Right ventricle myocardium inferior (tissue), 1 donor: ENCODE measurements at places on chromosomes 4 and X. TPM values are rescaled to one million over a fixed set of nuclear protein-coding genes. Genes with fewer than 3 reads are reported as not detected.

- DNase-seq, result no peak
Observed at GRCh38 chr4:7781366-7781765, 158.3 kb downstream of the AFAP1 start.

DNA sequence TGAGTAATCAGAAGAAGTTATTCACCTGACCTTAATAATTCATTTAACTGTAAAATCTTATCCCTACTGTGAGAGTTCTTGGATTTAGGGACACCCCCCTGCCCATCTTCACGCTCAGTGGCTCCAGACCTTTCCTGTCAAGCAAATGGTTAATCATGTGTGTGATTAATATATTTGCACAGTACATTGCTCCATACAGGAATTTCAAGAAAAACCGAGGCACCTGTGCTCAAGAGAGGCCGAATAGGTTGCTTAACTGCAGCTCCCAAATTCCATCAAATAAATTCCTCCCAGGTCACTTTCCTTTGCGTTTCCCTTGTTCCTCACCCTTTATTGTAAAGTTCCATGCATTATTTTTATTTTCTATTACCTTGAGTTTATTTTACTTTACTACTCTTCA is 119.5 kb downstream of the STOX2 start:
- DNase-seq, result no peak

Gene XAGE1A
- total RNA-seq, result not detected

Gene PPEF1
- 0.38 TPM for total RNA-seq

Gene ADH7
- not detected for total RNA-seq

- no peak for DNase-seq
Observed at GRCh38 chr4:14934704-14935390, 67.4 kb upstream of the CPEB2 start.

Gene SPANXA1
- total RNA-seq, result not detected

DNA sequence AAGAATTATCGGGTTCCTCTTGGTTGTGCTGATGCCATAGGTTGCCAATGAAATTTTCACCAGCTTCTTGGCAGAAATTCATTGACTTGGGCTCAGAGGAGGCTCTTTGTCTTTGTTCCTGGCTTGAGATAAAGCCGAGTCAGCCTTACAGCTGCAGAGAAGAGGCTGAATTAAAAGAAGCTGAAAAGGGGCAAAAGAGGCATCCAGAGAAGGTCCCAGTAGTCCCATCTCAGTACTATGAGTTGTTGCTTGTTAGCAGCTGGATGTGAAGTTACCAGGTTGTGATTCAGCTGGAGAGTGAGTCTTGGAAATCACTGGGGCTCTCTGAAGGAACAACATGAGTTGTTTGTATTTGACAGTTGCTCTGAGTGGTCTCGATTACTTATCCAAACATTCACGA is 59.7 kb downstream of the SMAD1 start:
- DNase-seq, result no peak

DNA sequence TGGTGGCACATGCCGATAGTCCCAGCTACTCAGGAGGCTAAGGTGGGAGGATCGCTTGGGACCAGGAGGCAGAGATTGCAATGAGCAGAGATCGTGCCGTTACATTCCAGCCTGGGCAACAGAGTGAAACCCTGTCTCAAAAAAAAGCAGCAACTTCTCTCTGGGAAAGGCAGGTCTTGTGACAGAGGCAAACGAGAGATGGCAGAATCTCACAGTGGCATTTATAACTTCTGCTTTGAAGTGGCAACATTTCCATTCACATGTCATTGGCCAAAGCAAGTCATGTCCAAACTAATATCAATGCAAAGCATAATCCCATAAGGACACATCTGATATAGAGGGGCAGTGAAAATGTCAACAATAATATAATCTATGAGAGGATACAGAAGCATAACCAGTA is 79.8 kb downstream of the PPEF2 start:
- DNase-seq, result no peak

Gene CLTRN
- total RNA-seq, result 0.70 TPM

Gene MAGIX
- 4.3 TPM for total RNA-seq

DNA sequence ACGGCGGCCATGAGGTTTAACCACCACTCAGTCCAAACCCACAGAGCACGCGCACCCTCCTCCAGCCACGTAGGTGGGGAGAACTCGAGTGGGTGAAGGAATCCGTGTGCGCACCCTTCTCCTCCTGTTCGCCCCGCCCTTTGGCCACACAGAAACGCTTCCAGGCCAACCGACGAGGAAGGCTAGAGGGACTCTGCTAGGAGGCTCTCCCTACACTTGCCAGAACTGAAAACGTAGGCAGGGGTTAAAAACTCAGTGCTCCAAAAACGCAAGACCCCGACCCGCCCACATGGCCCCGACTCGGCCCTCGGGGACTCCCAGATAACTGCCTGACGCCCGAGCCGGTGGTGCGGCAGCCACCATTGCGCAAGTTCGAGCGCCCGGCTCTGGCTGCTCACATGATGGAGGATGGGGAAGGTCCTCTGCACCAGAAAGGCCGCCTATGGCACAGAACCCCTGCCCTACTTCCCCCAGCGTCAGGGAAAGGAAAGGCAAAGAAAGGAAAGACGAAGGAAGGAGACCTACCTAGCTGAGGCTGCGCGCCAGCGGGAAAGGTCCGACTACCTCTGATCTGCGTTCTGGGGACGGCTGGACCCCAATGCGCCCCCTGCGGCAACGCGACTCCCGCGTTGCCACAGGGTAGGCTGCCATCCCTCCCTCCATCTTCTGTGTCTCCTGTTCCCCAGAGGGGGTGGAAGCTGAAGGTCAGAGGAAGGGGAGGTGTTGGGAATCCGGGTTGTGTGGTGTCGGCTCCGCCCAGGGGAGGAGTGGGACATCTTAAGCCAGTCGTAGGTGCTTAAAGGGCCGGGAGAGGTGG is 201.9 kb upstream of the AGTR2 start:
- DNase-seq, result peak; percentile 77

Gene MID1
- total RNA-seq, result 7.0 TPM

DNA sequence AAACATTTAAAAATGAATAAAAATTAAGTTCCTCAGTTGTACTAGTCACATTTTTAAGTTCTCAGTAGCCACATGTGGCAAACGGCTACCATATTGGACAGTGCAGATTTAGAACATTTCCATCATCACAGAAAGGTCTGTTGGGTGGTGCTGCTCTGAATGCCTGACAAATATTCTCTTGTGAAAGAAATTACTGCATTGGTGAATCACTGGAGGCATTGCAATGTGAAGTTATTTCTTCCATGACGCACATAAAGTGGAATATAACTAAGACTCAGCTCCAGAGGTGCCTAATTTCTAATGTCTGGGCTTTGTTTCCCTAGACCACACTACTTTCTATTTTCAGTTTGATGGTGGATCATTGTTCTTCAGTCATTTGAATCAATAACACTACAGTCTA is 44.9 kb downstream of the CLNK start:
- DNase-seq, result no peak

GRCh38 chrX:95762716-95763115 is 921.9 kb upstream of the DIAPH2 start:
- no peak for DNase-seq

DNA sequence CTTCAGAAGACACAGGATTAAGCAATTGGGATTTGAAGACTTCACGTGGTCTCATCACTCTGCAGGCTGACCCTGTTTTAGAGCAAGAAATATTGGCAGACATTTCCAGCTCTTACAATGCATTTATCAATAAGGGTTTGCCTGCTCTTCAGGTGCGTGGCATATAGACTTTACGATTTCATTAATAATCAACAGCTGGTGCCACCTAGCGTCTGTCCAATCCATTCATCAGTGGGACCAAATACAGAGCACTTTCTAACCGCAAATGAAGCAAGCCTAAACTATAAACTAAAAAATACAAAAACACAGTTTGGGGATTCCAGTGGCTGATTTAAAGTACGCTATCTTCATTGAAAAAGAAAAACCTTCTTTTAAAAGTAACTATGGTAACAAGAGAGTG is 125.4 kb upstream of the DMD start:
- DNase-seq, result no peak

DNA sequence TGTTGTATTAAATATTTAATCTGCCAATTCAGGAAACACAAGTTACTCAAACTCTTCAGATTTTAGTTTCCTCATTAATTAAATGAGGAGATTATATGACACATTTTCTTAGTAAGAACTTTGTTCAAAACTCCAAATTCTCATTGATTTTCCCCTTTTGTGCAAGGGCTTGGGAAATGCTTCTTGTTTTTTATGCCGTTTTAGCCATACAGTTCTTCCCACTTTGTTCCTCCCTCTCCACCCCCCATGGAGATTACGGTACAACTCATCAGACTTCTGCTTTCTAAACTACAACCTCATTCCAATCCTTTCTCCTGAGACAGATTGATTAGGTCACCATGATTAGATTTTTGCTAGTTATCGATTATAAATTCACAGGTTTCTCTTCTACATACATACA is 10.9 kb upstream of the BBS7 start:
- no peak for DNase-seq

GRCh38 chrX:39936886-39937770 is 160.6 kb downstream of the BCOR start:
- no peak for DNase-seq

- no peak for DNase-seq
Observed at GRCh38 chrX:45143455-45143854, 57.2 kb downstream of the DIPK2B start.

Gene ASB9
- total RNA-seq, result 1.5 TPM

- DNase-seq, result peak; percentile 65
Observed at GRCh38 chr4:8639021-8639420, 46.5 kb downstream of the CPZ start.

DNA sequence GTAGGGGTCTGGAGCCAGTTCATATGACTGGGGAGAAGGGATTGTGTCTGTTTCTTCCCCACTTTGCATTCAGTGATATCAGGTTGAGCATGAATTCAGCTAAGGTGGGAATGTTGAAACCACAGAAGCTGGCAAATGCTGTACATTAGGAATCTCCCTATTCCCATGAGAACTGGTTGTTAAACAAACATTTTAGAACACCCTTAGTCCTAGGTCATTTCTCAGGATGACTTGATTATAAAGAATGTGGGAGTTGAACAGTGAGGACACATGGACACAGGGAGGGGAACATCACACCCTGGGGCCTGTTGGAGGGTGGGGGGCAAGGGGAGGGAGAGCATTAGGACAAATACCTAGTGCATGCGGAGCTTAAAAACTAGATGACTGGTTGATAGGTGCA is 62.6 kb upstream of the LIMCH1 start:
- DNase-seq, result no peak

Gene LNX1
- 11.2 TPM for total RNA-seq

GRCh38 chr4:184808713-184809050 is 17.1 kb downstream of the ACSL1 start:
- no peak for DNase-seq

DNA sequence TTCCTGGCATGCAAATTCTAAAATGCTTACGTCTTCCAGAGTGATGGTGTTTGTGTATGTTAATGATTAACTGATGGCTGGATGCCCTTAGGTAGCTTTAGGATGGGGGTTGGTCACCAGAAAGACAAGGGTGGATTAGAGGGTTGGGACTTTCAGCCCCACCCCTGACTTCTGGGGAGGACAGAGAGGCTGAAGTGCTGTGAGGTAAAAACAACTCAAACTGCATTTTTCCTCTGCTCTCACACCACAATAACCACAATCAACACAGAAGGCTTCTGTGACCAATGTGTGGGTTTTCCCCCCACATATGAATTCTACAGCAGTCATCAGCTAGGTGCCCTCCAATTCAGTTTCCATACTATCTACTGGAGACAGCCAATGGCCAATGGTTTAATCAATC is 18.7 kb upstream of the DDIT4L start:
- DNase-seq, result no peak

Gene TMEM192
- total RNA-seq, result 14.9 TPM

DNA sequence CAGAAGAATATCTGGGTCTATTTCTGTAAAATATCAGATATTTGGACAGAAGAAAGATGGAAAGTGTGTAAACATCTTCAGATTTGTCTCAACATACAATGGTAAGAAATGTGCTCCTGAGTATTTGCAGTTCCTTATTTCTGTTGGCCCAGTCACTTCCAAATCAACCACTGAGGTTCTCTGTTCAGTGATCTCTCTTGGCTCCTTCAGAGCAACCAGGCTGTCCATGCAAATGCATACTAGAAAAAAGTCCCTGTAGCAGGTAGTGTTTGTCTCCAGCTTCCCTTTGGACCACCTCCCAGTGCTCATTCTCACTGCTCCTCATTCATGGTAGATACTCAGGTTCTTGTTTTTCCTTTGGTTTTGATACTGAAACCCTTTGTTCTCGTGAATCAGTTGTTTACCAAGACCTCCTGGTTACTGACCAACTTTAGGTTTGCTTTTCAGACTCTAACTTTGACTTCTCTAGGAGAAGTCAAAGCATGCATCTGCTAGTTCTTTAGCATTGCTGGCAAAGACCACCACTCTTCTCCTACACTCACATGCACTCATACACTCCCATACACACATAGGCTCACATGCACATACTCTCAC is 28.8 kb downstream of the ASIC5 start:
- no peak for DNase-seq

GRCh38 chr4:176885224-176885623 is 92.5 kb upstream of the VEGFC start:
- DNase-seq, result no peak

Gene HMX1
- total RNA-seq, result not detected

Gene NLGN3
- 0.49 TPM for total RNA-seq

DNA sequence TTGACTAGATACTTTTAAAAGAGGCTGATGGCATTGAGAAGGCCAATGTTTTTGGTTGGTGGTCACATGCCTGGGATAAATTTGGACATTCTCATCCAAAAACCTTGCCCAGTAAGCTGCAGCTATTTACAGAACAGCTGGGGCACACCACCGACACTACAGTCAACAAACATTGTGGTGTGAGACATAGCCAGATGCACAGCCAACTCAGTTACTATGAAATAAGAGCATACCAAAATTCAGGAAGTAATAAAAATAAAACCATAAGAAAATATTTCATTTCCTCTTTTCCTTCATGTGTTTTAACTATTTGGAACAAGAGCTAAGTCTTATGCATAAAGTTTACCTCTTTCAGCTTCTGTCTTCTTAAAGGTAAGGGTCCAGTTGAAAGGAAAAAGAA is 8.8 kb downstream of the PPM1K start:
- DNase-seq, result no peak

GRCh38 chrX:93585661-93586060 is 87.7 kb downstream of the NAP1L3 start:
- DNase-seq, result no peak

DNA sequence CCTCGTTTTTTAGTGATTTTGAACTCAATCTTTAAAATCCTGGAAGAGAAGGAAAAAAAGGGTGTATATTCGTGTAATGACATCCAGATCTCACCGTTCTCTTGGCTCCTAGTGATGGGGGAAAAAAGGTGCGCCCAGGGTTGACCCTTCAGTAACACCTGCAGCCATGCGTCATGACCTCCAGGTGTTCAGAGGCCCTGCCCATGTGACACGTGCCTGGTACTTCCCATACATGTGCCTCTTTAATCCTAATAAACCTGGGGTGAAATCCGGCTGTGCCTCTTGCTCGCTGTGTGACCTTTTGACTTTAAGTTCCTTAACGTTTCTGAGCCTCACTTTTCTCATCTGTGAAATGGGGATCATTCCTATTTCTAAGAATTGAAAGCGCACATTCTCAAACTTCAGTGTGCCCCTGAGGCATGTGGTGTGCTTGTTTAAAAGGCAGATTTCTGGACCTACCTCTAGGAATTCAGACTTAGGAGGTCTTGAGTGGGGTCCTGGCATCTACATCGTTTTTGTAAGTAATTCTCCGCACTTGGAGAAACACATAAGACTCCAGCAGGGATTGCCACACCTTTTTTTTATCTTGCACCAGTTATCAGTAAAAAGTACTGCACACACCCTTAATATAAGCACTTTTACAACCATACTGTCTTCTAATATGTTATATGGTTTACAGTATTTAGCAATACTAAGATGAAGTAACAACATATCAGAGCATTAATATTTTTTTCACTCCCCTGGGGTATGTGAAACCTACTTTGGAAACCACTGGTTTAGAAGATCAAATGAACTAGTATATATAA is 90.1 kb downstream of the RELL1 start:
- DNase-seq, result no peak

Gene NDNF
- total RNA-seq, result 8.1 TPM
